ENCODE measurements at places on chromosomes 7 and 10. TPM values are rescaled to one million over a fixed set of nuclear protein-coding genes. Genes with fewer than 3 reads are reported as not detected.
A peak's percentile ranks its signal among the peaks of the same experiment; 100 is the strongest.

MTURN gene
- 2.4 TPM for polyA plus RNA-seq

DNA sequence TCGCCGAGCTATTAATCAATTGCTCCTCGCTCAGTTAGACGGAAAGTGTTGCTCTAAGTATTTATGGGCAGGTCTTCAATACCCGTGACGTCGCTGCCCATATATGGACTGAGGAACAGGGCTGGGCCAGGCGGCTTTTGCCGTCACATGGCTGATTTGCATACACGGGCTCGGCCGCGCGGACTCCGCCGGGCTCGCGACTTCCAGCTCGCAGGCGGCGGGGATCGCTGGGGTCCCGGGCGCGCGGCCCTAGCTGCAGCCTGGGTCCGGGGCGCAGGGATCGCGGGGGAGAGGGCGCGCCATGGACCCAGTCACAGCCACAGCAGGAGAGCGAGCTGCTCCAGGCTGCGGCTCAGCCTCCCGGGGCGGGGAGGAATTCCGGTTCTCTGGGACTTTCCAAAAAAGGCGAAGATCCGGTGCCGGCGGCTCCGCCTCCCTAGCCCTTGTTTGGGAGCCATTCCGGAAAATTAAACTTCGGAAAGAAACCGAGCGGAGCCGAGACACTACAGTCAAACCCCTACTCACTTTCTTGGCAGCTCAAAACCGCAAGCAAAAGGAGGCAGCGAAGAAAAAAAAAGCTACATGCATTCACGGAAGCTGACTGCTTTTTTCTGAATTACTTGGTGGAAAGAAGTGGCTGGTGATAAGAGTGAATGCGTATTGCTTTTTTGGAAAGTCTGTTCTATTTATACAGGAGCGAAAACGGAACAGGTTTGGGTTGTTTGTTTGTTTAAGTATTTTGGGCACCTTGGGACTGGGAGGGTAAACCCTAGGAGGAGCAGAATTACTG, at the start of gene EGR2:
EGR2 (minus strand) TSS at position 36 of the 790 bp plus-strand sequence. CDS start 337 bp downstream, outside the sequence.
- no peaks in the 10 kb centered on the region for H3K36me3 ChIP-seq
- H3K4me1 ChIP-seq: peaks cover 7% of the 10 kb centered on the region
- DNase-seq: peak; percentile 94
- H3K4me3 ChIP-seq: peak within 1 kb of the TSS; percentile 73

DNA sequence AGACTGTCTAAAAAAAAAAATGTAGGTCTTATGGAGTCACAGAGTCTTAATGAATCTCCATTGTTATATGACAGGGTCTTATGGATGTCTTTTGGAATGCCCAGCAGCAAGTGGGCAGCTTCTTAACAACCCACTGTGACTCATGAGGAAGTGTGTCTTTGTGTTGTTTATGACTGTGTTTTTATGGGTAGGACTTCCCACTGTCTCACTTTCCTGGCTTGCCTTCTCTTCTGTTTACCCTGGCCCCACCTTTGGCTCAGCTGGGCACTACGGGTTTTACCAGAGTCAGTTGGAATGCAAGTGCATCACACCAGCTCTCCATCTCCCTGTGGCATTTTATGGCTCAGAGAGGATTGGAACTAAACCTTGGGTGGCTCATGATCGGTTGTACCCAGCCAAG, 580.5 kb downstream of the AUTS2 start:
- H3K4me3 ChIP-seq: no peak overlapping the region
- H3K27ac ChIP-seq: no peak overlapping the region
- H3K36me3 ChIP-seq: no peaks in the 10 kb centered on the region
- H3K27me3 ChIP-seq: no peaks in the 10 kb centered on the region
- H3K4me1 ChIP-seq: no peaks in the 10 kb centered on the region

WDFY4 gene
- not detected for polyA plus RNA-seq

- no peaks in the 10 kb centered on the region for H3K4me1 ChIP-seq
- H3K27me3 ChIP-seq: no peaks in the 10 kb centered on the region
- no peak overlapping the region for H3K4me3 ChIP-seq
- H3K27ac ChIP-seq: no peak overlapping the region
- DNase-seq: no peak
- H3K36me3 ChIP-seq: no peaks in the 10 kb centered on the region
Observed at GRCh38 chr10:45580371-45581215, 92.0 kb downstream of the ZFAND4 start.

- H3K27ac ChIP-seq: no peak overlapping the region
- peak; percentile 69 for DNase-seq
- H3K27me3 ChIP-seq: no peaks in the 10 kb centered on the region
Observed at GRCh38 chr7:28808796-28809533, 149.2 kb downstream of the TRIL start.

DNA sequence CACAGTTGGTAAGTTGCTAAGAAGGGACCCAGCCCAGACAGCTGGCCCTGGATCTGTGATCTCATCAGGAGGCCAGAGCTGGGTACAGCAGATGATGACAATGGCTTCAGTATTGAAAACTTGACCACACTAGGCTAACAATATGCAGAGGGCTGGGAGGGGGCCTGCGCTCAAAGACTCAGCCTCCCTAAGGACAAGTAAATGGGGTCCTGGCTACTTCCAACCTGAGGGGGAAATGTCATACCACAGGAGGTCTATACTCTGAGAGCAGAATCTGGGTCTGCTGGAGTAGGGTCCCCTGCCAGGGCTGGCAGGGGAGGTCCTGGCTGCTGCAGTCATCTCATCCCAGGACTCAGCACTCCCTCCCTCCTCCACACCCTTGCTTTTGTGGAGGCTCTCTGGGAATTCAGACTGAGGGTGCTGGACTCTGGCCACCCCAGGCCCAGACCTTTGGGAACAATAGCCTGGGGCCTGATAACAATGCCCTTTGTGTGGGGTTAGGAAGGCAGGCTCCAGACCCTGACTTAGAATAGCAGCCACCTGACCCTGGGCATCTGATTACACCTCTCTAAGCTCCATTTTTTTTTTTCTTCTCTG, 1.4 kb downstream of the FXYD4 start:
- H3K4me1 ChIP-seq: no peaks in the 10 kb centered on the region
- no peak overlapping the region for H3K4me3 ChIP-seq
- H3K27ac ChIP-seq: no peak overlapping the region
- no peaks in the 10 kb centered on the region for H3K36me3 ChIP-seq

DNA sequence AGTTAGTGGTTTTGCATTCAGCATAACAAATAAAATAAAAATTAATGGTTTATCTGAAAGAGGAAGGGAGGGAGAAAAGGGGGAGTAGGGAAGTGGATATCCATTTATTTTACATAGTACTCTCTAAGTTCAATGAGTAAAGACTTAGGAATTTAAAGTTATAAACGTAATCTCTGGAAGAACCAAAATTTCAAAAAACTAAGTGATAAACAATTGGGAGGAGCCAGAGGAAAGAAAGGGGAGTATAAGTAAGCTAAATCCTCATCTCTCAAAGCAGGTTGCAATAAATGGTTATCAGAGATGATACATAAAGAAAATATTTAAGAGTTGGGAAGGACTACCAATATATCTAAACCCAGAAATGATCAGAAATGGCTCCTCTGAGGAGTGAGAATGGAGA, 46.4 kb downstream of the ANK3 start:
- peak; percentile 48 for DNase-seq
- H3K36me3 ChIP-seq: no peaks in the 10 kb centered on the region
- no peaks in the 10 kb centered on the region for H3K27me3 ChIP-seq

Data from IMR-90 (cell line).